Neural crest cell (in vitro differentiated cells): ENCODE measurements at places on chromosomes 6 and 20.

GRCh38 chr6:37048851-37049757 lies 43.6 kb downstream of the FGD2 start:
- no peaks in the 10 kb centered on the region for H3K36me3 ChIP-seq
- DNase-seq: no peak
- peaks cover 9% of the 10 kb centered on the region for H3K4me1 ChIP-seq
- no peak overlapping the region for H3K27ac ChIP-seq
- H3K4me3 ChIP-seq: no peak overlapping the region
- H3K27me3 ChIP-seq: peaks cover 3% of the 10 kb centered on the region

DNA sequence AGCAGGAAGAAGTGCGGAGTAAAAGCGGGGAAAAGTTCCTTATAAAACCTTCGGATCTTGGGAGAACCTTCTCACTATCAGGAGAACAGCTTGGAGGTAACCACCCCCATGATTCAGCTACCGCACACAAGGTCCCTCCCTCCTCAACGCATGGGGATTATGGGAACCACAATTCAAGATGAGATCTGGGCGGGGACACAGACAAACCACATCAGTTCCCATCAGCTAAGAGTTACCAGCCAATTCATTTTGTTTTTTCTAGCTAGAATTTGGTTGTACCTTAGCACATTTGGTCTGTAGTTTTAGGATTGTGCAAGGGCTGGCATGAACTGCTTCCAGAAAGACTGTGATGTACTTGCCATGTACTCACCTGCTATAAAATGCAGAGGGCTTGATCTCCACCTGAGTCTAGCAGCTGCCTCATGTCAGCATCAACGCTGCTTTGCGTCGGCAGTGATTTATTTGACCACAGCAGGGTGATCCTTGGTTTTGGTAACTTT lies 94.7 kb upstream of the SLC2A12 start:
- H3K4me1 ChIP-seq: peaks cover 5% of the 10 kb centered on the region
- no peaks in the 10 kb centered on the region for H3K36me3 ChIP-seq
- H3K27ac ChIP-seq: no peak overlapping the region
- H3K27me3 ChIP-seq: no peaks in the 10 kb centered on the region
- no peak for DNase-seq

DNA sequence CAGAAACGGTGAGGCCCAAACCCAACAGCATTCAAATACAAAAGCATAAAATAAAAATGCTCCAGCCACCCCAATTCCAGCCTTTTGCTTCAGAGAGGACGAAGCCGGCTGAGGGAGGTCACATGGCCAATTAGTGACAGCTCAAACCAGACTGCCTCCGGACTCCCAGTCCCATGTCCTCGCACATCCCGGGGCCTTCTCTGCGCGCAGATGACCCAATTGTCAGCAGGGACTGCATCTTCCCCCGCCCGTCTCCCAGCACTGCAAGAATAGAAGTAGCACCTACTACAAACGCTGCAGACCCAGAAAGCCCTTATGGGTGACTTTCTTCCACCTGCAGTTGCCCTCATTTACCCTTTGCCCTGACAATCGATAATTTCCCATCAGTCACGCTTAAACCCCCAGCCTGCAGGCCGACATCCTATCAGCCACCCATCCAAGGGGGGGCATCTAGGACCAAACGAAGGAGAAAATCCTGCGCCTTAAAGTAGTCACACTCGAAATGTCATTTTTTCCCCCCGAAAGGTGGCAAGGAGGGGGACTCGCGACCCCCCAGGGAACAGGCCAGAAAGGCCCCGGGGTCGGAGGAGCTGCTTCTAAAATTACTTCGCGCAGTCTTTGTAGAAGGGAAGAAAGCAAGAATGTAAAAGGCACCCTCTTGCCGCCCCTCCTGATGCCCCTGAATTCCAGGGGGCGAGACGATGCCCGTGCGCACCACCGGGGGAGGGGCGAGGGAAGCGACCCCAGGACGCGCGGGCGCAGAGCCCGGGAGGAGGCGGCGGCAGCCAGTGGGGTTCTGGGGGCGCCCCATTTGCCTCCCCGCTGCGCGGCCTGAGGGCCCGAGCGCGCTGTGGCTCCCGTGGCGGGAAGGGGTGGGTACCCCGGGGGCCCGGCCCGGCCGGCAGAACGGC lies 792 bp downstream of the SLC23A2 start:
- peaks cover 48% of the 10 kb centered on the region for H3K4me1 ChIP-seq
- no peaks in the 10 kb centered on the region for H3K36me3 ChIP-seq
- H3K4me3 ChIP-seq: peak overlapping the region; percentile 96

DNA sequence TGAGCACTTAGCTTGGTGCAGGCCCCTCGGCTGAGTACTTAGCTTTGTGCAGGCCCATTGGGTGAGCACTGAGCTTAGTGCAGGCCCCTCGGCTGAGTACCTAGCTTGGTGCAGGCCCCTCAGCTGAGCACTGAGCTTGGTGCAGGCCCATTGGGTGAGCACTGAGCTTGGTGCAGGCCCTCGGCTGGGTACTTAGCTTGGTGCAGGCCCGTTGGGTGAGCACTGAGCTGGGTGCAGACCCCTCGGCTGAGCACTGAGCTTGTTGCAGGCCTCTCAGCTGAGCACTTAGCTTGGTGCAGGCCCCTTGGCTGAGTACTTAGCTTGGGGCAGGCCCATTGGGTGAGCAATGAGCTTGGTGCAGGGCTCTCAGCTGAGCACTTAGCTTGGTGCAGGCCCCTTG lies 387.1 kb downstream of the THBS2 start:
- H3K27ac ChIP-seq: no peak overlapping the region
- H3K36me3 ChIP-seq: no peaks in the 10 kb centered on the region
- no peaks in the 10 kb centered on the region for H3K27me3 ChIP-seq
- no peak for DNase-seq
- H3K4me3 ChIP-seq: no peak overlapping the region

DNA sequence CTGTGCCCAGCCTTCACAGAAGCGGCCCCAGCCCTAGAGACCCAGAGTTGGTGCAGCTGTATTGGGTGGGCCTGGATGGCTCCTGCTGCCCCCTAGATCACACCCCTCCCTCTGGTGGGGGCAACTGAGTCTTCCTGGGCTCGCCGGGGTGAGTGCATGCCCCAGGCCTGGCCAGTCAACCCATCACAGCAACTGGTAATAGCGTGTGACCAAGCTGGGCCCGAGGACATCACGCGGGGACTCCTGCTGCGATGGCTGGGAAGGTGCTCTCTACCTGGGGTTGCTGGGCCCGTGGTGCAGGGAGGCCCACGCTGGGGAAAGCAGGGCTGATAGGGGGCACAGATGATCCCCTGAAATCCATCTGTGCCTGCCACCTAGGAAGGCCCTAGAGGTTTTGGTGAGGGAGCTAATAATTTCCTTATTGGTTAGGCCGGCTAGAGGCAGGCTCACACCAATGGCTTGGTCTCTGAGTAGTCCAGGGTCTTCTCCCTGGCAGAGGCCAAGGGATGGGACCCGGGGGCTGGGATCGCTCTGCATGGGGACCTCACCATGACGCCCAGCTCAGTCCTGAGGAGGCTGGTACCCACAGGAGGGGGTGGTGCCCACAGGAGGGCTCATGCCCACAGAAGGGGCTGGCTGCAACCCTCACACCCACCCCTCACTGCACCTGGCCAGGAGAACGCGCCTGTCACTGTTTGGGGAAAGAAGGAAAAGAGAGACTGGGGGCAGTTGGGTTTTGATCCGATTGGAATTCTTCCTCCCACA lies 103.9 kb downstream of the ASXL1 start:
- peaks cover 4% of the 10 kb centered on the region for H3K27me3 ChIP-seq
- peaks cover 65% of the 10 kb centered on the region for H3K4me1 ChIP-seq
- no peak overlapping the region for H3K27ac ChIP-seq
- H3K4me3 ChIP-seq: peak overlapping the region; percentile 57
- DNase-seq: no peak

DNA sequence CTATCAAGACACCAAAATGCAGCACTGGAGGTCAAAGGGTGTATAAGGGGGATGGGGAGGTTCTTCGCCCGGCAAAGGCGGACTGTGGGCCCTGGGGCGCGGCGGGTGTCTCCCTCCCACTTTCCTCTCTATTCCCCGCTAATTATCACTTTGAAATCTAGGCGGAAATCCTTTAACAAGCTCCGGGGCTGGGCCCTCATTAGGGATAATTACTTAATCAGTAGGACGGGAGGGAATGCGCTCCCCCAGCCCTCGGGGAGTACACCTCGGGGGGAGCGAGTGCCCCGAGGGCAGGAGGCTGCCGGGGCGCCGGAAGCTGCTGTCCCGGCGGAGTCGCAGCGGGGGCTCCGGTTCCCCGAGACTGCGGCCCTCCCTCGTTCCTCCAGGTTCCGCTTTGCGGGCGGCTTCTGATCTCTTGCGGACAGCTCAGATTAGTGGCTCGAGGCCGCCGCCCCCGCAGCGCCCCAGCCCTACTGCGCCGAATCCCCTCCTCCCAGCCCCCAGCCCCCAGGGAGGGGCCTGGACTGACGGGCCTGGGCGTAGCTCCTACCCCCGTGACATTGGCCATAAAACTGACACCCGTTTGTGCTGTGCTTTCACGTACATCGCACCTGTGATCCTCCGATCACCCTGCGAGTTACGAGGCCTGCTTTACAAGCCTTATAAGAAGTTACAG lies 14.7 kb downstream of the MUCL3 start:
- H3K27me3 ChIP-seq: peaks cover 45% of the 10 kb centered on the region
- H3K4me1 ChIP-seq: peaks cover 34% of the 10 kb centered on the region
- peak overlapping the region; percentile 81 for H3K4me3 ChIP-seq
- no peaks in the 10 kb centered on the region for H3K36me3 ChIP-seq
- no peak overlapping the region for H3K27ac ChIP-seq

- H3K4me1 ChIP-seq: no peaks in the 10 kb centered on the region
- no peak overlapping the region for H3K27ac ChIP-seq
- H3K36me3 ChIP-seq: no peaks in the 10 kb centered on the region
- no peaks in the 10 kb centered on the region for H3K27me3 ChIP-seq
- H3K4me3 ChIP-seq: no peak overlapping the region
- no peak for DNase-seq
Measured at GRCh38 chr6:12944001-12944400, 227.4 kb downstream of the PHACTR1 start.

DNA sequence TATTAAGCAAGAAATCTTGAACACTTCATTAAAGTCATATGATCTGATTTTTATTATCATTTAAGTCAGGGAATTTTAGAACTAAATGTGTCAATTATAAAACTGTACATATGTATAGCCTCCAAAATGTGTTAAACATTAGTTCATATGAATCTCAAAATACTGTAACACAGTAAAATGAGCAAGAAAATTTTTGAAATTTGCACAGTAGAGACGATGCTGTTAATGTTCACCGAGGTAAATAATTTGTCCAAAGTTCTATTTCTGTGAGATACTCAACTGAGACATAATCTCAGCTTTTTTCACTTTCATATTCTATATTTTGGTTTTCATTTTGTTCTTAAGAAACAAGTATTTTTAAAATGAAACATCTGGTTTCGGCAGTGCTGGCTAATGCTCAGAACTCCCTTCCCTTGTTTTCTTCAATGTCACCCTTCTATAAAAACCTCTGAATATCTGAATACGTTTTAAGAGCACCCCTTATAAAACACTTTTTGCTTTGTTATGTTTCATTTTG lies 353.1 kb downstream of the LAMA2 start:
- no peak for DNase-seq
- peaks cover 20% of the 10 kb centered on the region for H3K4me1 ChIP-seq
- no peak overlapping the region for H3K4me3 ChIP-seq
- H3K27me3 ChIP-seq: no peaks in the 10 kb centered on the region

DNA sequence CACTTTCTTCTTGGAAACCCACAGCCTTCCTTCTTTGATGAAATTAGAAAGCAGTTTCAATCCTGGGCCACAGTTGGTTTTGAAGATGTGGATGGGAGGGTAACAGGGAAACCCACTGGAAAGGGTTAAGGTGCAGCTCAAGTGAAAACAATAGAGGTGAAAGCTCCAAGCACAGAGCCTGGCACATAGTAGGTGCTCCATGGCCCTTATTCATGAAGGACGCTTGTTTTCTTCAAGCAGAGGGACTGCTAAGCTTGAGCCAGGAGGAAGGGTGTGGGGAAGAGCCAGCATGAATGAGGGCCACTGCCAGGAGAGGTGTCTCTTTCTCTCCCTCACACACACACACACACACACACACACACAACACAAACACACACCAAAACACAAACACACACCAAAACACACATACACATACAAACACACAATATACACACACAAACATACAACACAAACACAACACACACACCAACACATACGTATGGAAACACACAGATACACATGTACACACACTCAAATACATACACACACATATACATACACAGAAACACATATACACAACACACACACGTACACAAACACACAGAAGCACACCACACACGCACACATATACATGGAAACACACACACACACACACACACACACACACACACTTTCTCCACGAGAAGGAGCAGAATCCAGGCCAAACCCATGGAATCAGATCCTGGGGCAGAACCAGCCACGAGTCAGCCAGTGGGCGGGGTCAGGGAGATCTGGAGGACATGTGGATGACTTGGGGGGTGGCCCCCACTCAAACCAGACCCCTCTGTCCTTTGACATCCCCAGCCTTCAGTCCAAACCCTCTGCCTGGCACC lies 23.7 kb upstream of the RBPJL start:
- no peak for DNase-seq
- peaks cover 72% of the 10 kb centered on the region for H3K27me3 ChIP-seq
- no peak overlapping the region for H3K27ac ChIP-seq
- H3K36me3 ChIP-seq: no peaks in the 10 kb centered on the region
- no peaks in the 10 kb centered on the region for H3K4me1 ChIP-seq

DNA sequence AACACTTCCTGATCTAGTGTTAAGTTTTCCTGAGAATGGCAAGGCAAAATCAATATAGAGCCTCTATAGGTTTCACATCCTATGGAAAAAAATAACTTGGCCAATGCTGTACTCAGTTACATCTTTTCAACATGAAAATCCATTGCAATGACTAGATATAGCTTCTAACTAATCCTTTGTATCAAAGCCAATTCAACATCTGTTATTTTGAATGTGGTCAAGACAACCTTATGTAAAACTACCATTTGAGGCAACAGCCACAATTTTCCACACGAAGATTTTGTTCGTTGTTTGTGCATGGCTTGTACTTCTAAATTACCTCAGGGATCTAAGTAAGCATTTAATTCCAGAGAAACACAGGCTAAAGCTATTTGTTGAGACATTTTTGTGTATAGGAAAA lies 637.8 kb upstream of the EYS start:
- H3K4me3 ChIP-seq: no peak overlapping the region
- H3K36me3 ChIP-seq: no peaks in the 10 kb centered on the region
- DNase-seq: no peak
- H3K4me1 ChIP-seq: peaks cover 4% of the 10 kb centered on the region
- no peaks in the 10 kb centered on the region for H3K27me3 ChIP-seq

- no peak overlapping the region for H3K4me3 ChIP-seq
- H3K27me3 ChIP-seq: no peaks in the 10 kb centered on the region
- DNase-seq: no peak
- H3K4me1 ChIP-seq: no peaks in the 10 kb centered on the region
- H3K27ac ChIP-seq: no peak overlapping the region
Measured at GRCh38 chr20:43710370-43711044, 16.3 kb downstream of the GTSF1L start.

GRCh38 chr6:129500958-129501739 lies 208.8 kb downstream of the ARHGAP18 start:
- peak overlapping the region; percentile 72 for H3K27ac ChIP-seq
- peak; percentile 7 for DNase-seq
- H3K27me3 ChIP-seq: peaks cover 3% of the 10 kb centered on the region
- H3K36me3 ChIP-seq: no peaks in the 10 kb centered on the region
